Natural killer cell (primary cell): ENCODE measurements at places on chromosomes 6 and 20.

- DNase-seq, result no peak
These were observed 93.7 kb downstream of the PPP1R14C start for GRCh38 chr6:150236544-150236943.

DNA sequence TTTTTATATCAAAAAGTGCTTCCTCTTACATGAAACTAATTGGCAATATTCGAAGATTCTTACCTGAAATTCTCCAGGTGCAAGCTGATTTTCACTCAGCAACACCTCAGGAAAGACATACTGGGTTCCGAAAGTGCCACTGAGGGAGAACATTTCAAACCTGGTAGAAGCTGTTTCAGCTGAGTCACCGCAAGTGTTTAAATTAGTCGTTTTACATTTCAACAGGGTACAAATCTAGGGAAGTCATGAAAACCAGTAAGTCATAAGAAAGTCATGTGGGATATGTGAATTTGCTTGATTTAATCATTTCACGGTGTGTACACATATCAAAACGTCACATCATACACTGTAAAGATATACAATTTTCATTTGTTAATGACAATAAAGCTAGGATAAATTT, 25.3 kb upstream of the TAAR1 start:
- no peak for DNase-seq

DNA sequence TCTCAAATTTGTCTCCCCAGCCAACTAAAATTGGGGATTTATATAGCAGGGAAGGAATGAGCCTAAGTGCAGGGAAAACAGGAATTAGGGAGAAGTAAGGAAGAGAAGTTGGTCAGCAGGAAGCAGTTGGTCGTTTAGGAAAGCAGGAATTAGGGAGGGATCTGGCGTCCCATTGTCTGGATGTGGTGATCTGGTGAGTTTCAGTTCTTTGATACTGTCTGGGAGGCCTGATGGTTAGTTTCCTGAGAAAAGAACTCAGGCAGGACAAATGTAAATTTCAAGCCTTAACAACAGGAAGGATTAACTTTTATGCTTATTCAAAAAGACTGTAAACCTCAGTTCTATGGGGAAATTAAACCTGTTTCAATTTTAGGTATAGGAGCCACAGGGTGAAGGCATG, 116.2 kb upstream of the PRL start:
- no peak for DNase-seq

DNA sequence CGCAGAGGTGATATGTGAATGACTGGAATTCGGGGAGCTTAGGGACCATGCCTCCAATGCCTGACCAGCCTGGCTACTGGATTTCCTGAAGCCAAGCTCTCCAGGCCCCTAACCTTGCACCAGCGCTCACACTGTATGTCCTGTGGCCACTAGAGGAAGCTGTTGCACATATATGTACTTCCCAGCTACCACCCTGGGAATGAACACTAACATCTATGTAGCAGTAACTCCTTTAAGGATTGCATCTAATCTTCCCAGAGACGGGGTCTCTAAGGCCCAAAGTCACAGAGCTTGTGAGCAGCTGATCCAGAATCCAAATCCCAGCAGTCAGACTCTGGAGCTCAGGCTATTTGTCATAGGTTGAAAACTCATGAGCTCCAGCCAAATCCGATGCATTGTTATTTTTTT, 20.4 kb upstream of the BPIFB1 start:
- peak; percentile 15 for DNase-seq

DNA sequence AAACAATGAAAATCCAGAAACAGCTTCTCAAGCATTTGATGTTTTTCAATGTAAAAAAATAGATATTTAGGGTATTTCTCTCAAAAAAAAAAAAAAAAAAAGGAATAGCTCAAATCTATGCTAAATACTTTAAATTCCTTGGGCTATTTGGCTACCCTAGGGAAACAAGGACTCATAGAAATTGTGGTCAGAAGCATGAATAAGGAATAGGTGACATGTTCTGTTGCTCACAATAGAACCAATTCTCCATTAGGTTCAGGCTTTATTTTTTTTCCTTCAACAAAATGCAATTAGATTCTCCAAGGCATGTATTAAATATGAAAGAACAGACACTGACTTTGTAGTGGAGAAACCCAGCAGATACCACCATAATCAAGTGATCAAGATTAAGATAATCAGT, 904.3 kb upstream of the FLRT3 start:
- DNase-seq, result no peak

GRCh38 chr6:37481711-37482605, 17.7 kb downstream of the CCDC167 start:
- DNase-seq, result no peak

GRCh38 chr6:13559251-13559650, 15.2 kb upstream of the SIRT5 start:
- no peak for DNase-seq

DNA sequence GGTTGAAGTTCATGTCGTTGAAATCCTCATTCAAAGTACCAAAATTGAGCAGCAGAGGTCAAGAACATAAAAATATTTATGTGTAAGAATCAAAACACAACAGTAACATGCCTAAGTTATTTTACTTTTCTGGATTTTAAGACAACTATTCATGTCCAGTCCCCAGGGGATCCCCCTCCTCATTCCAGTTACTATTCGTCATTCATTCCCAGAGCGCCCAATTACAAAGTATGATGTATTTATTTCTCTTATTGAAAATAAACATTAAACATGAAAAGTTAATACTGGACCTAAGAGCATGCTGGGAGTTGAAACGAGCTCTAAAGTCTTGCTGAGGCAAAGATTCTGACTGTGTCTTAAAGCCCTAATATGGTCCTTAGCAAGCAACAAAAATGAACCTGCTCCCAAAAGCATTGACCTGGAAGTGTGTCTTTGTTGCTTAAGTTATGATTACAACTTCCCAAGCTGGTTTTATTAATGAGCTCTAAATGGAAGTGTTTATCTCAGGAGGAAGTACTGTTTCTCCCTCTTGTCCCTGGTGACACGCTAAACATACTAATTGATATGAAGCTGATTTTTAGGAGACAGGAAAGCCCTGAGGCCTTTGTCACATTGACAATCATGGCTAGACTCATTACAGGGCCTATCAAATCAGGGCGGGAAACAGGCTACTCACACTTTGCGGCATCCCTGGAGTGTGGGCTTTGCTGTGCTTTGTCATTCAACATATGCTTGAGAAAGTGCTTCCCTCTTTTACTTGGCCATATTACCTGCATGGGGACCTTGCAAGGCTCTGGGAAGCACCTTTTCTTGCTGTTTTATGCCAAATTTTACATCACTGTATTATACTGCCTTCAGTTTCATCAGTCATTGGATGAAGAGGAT, 192.2 kb upstream of the DTNBP1 start:
- DNase-seq, result no peak

DNA sequence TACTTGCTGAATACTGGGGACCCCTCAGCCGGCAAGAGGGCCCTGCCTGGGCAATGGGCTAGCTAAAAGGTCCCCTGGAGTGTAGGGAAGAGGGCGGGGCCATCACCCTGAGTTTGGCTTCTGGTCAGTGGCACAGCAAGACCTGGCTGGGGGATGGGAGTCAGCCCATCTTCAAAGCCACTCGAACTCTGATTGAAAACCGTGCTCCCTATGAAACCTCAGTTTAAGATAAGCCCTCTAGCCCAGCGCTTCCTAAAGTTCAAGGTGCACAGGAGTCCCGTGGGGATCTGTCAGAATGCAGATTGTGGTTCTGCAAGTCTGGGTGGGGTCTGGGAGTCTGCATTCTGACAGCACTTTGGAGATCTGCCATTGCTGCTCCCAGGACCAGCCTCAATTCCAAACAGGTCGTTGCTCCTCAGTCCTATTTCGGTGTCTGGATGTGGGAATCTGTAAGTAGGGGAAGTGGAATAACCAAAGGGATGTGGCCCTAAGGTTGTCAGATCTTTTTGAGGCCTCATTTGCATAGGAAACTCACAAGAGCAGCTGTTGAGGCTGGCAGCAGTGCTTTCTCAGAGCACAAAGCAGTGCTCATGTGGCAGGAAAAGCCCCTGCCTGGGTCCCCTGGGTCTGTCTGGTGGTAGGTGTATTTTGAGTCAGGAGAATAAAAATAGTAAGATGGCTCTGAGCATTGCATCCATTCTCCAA, 85.3 kb upstream of the SCP2D1 start:
- DNase-seq, result no peak

DNA sequence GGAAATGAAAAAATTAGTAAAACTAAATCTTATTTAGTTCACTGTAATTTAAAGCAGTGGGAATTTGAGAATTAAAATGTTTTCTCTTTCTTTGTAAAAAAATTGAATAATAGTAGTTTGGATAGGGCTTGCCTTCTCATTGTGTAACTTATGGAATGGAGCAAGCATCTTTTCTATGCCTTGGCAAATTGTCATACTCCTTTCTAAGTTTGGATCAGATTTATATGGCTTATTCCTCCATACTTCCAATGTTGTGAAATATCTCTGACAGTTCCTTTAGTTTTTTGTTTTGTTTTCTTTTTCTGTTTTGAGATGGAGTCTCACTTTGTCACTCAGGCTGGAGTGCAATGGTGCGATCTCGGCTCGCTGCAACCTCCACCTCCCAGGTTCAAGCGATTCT, 176.4 kb downstream of the SAMD5 start:
- no peak for DNase-seq

GRCh38 chr6:71967436-71967835, 81.1 kb downstream of the RIMS1 start:
- no peak for DNase-seq

- DNase-seq, result no peak
These were observed 191.2 kb downstream of the MANEA start for GRCh38 chr6:95768539-95768938.

DNA sequence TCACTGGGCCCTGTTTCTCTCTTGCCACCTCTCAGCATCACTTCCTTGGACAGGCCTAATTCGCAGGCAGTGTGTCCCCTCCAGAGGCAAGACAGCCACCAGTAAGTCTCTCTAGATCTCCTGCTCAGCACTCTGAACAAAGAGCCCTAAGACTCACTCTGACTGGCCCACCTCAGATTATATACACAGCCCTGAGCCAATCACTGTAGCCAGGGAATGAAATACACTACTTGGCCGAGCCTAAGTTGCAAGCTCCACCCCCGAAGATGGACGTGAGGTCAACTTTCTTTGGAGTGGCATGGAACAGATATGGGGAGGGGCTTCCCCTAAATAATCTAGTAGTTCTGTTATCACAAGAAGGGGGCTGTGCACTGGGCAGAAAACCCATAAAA, 4.1 kb downstream of the BPI start:
- DNase-seq, result no peak

- DNase-seq, result no peak
These were observed 818 bp upstream of the AP5S1 start for GRCh38 chr20:3819411-3820047.

DNA sequence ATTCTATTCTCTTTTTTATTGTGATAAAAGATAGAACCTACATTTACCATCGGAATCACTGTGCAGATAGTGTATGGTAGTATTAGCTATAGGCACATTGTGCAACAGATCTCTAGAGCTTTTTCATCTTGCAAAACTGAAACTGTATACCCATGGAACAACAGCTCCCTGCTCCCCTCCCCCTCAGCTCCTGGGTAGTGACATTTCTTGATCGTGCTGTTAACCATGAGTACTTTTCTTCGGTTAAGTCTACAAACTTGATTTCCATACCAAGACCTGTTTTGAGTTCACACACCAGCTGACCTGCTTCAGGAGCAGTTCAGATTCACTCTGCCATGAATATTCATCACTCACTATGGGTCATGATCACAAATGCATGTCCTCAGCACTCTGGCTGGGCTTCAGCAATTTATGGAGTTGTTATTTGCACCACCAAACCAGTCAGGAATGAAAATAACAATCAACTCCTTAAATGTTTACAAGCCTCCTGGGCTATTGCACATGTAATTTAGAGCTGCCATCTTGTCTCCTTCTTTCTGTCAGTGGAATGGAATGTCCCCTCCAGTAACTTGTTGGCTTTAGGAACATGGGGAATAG, 32.8 kb downstream of the PRDM1 start:
- DNase-seq, result no peak

- DNase-seq, result no peak
These were observed 10.8 kb upstream of the GUCA1A start for GRCh38 chr6:42162384-42162783.

- DNase-seq, result no peak
These were observed 165.0 kb upstream of the JARID2 start for GRCh38 chr6:15080895-15081294.
